Endothelial cell of umbilical vein (primary cell): ENCODE measurements at places on chromosomes 13 and 19. TPM values are rescaled to one million over a fixed set of nuclear protein-coding genes. Genes with fewer than 3 reads are reported as not detected.

DNA sequence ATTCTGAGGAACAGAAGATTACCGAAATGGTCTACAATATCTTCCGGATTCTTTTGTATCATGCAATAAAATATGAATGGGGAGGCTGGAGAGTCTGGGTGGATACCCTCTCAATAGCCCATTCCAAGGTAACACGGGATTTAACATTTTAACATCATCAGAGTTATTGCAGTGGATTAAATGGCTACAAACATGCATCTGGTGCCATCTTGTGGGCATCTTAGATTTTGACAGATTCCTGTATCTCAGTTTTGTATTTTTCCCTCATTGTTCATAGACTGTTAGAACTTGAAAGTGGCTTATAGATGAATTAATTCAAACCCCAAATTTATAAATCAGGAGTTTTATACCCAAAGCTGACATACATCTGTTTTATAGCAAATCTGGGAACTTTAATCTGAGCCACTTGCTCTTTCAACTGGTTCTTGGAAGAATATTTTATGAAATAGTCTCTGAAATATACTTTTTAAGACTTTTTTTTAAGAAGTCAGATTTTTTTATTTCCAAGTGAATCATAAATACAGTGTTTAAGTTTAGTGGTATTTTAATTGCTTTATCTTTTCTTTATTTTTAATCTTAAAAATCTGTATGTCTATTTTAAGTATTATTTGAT, 215.2 kb downstream of the NBEA start:
- no peaks in the 10 kb centered on the region for H3K27me3 ChIP-seq
- H3K36me3 ChIP-seq = no peaks in the 10 kb centered on the region
- H3K27ac ChIP-seq = no peak overlapping the region

SULT2A1 gene
- not detected in 2 replicates for polyA plus RNA-seq

DNA sequence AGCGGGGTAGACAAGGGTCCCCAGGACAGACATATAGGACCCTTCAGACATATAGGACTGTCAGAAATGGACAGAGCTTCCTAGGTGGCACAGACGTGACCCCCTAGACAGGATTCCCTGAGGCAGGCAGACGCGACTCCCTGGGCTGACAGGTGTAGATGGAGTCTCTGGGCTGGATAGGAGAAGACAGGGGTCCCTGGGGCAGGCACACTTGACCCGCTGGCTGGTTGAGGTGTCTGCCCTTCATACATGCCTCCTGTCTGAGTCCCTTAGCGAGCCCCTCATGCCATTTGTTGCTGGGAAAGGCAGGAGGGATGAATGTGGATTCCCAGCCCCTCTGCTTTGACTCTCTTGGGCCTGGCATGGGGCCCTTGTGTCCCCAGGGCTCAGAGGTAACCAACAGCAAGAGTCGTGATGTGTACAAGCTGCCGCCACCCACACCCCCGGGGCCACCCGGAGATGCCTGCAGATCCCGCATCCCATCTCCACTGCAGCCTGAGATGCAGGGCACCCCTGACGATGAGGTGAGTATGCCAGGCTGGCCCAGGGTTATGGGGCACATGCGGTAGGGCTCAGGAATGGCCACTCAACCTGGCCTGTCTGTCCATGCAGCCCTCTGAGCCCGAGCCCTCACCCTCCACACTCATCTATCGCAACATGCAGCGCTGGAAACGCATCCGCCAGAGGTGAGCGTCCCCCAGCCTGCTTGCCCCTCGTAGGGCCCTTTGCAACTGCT, 3.0 kb downstream of the HSPB6 start:
- no peak for DNase-seq
- H3K27me3 ChIP-seq = no peaks in the 10 kb centered on the region
- no peak overlapping the region for H3K4me3 ChIP-seq
- no peak overlapping the region for H3K27ac ChIP-seq
- peaks cover 13% of the 10 kb centered on the region for H3K36me3 ChIP-seq

DNA sequence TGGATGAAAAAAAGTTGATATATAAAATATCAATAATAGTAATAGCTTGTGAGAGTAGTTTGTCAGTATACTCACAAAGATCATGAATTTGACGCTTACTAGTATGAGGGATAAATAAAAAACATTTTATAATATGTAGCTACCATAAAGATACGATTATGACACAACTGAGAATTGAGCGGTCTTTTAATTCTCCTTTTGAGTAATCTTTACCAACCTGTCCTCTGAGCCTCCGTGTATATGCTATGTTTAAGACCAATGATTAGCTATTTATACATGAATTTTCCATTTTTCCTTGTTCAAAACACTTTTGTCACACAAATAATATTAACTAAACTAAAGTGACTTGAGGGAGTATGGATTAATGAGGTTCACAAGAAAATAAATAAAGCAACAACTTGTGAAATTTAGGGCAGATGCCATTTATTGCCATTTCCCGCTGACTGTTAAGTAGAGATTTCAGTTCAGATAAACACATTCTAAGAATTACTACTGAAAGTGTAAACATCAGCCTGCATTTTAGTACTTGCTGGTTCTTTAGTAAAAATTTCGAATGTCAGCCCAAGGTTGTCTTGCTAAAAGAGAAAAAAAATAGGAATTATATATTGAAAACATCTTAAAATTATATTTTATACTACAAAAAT, 6.2 kb upstream of the IRS2 start:
- H3K27me3 ChIP-seq = peaks cover 70% of the 10 kb centered on the region
- no peak overlapping the region for H3K4me3 ChIP-seq
- no peaks in the 10 kb centered on the region for H3K36me3 ChIP-seq
- no peak overlapping the region for H3K27ac ChIP-seq

PTPRH gene
- 0.10 and 0.14 TPM in 2 replicates for polyA plus RNA-seq

DNA sequence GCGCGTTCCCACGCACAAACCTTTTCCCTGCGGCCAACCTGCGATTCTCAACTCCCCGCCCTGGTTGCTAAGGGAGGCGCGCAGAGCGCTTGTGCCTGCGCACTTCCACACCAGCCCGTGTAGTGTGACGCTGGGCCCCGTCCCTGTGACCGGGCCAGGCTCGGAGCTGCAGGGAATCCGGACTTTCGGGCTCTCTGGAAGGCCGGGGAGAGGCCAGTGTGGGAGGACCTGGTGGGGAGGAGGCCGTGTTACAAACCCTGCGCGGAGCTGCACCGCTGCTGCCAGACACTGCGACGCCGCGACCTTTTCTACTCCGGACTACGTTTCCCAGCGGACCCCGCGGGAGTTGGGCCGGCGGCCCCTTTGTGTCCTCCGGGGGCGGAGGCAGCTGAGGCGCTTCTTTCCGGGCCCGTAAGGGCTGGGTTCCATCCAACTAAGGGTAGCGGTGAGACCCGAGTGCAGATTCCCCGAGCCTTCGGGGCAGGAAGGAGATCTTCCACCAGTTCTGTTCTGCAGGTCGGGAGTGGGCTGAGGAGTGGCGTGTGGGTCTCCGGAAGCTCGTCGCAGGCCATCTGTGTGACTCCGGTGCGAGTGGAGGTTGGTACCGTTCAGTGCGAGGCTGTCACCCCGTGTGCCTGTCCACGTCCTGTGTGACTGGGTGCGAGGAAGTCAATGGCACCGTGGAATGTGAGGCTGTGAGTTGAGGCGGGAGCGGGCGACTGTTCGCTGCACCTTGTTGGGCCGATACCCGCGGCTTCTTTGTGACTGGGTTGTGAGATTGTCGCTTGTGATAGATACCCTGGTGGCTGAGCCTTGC, at the start of gene ZNF570:
Gene ZNF570 (plus strand): TSS at position 396 of the 817 bp plus-strand sequence. CDS start 999 bp downstream, outside the sequence.
- H3K27ac ChIP-seq = peak within 1 kb of the TSS; percentile 34
- peaks cover 5% of the 10 kb centered on the region for H3K4me1 ChIP-seq
- H3K27me3 ChIP-seq = no peaks in the 10 kb centered on the region
- peak; percentile 82 for DNase-seq
- H3K36me3 ChIP-seq = no peaks in the 10 kb centered on the region
